Activated T-helper 9 cell treated with anti-CD3 and anti-CD28 coated beads, Interleukin-2, amount 50 U/mL, for 16 hours (primary cell): ENCODE measurements at places on chromosomes 11 and 22.

DNA sequence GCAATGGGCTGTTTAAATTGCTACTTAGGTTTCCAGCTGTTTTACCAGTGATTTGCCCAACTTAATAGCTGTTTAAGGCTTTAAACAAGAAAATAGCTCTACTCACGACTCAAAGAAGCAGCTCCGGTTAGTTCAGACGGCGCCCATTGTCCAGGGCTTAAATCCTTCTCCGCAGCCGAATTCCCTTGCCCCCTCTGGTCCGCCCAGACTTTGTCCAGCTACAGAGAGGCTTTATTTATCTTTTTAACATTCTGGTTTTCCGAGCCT is 20.9 kb upstream of the SCUBE1 start:
- DNase-seq, result no peak

- no peak for DNase-seq
Observed at GRCh38 chr11:116557282-116557681, 215.5 kb downstream of the BUD13 start.

DNA sequence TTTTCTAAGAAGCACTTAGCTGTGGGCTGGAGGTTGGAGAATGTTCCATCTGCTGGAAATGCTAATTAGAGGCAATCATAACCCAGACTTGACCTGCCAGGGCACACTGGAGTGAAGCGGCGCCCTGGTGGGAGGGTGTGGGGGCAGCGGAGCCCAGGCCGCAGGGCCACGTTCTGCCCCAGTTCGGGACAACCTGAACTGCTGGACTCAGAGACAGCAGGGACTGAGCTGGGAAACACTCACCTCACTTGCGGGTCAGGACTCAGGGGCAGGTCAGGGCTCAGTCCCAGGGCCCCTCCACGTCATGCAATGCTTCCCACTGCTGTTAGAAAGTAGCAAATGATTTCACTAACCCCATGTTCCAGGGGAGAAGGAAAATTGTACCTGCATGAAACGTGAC is 316.4 kb downstream of the NTM start:
- no peak for DNase-seq

DNA sequence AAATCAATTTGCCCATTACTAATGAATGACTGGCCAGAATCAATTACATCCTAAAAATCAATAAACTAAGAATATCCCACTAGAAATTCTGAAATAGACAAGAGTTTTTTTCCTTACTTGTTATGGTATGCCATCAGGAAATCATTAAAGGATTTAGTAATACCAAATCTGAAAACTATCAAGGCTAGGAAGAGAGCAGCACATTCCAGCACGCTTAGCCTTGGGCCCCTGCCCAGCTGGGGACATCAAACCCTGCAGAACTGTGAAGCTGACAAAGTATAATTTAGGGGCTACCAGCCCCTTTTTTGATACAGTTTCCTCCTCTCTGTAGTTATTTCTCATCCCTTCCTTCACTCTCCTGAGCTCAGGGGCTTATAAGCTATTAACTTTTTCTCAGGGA is 247.8 kb upstream of the ZC3H12C start:
- DNase-seq, result no peak

DNA sequence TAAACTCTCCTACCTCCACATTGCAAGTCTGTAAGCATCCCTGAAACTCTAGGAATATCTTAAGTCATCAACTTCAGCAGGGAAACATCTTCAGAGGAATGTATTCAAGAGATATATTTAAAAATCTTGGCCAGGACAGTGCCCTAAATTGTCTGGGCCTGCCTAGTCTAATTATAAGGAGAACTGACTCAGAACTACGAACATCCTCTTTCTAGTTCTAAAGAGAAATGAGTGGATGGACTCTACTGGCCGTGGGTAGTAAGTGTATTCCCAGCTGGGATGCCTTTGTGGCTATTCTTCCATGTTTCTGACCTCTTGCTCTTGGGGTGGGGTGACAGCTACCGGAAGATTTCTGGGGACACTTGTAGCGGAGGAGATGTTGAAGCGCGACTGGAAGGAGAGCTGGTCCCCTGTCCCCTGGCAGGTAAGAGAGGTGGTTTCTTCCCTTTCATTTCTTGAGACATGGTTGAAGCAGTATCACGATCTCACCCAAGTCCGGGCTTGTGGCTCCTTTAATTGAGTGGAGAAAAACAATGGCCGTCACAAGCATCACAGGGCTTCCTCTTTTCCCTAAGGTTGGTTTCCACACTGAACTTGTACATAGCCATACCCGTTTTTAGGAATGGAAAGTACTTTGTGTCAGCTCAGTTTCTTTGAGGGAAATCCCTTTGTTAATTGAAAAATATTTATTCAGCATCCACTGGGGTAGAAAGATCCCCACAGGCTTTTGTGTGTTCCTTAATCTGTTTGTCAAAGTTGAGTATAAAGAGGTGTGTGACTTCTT is 97.7 kb upstream of the SORL1-AS1 start:
- DNase-seq, result no peak

- DNase-seq, result no peak
Observed at GRCh38 chr11:68673306-68673945, 10.9 kb upstream of the GAL start.

DNA sequence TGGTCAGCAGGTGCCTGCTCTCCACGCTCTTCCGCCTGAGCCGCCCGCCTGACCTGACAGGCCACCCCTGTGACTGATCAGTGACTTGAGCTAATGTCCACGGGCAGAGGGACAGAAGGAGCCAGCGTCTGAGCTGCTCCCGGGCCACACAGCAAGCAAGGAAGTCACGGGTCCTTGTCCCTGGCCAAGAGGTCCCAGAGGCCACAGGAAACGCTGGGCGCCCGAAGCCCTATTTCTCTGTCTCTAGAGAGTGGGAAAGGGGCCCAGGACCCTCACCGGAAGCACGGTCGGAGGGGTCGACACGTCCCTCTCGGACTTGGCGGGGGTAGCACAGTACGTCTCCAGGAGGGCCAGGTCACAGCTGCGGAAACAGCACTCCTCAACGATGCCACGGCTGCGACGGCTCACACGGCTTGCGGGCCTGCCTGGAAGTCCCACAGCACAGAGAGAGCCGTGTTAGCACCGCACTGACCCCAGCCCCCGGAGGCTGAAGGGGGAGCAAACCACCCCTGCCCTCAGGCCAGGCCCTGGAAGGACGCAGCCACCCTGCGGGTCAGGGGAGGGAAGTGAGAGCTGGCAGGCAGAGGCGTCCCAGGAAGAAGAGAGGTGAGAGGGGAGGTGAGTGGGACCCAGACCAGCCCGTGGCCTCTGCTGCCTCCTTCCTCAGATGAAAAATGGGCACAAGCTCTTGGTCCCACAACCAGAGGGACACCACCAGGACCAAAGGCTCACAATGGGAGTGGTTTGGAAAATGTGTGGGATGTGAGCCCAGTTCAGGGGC is 5.8 kb downstream of the IGF2 start:
- DNase-seq, result no peak

DNA sequence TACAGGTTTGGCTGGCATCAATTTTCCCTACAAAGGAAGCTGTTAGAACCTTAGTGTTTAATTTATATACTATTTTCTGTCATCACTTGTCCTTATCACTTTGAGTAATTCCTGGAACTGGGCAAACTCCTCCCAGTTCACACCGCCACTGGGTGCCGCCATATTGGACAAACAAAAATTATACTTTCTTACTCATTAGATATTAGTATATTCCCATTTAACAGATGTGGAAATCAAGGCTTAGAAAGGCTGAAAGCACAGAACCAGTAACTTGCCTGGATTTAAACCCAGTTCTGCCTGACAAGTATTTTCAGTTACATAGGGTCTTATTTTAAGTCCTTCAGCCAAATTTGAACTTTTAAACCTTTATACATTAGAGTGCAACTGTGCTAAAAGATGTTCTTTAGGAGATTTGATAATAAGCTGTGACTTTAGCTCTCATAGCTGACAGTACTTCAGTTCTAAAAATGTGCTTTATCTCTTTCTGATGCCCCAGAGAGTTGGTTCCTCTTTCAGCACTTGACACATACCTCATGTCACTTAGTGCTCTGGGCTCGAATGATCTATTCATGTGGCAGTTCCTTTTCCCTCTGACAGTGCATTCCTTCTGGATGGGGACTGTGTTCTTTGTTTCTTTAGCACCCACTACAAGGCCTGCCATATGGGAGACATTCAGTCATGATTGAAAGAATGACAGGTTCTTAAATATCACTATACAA is 25.4 kb downstream of the COA4 start:
- no peak for DNase-seq

DNA sequence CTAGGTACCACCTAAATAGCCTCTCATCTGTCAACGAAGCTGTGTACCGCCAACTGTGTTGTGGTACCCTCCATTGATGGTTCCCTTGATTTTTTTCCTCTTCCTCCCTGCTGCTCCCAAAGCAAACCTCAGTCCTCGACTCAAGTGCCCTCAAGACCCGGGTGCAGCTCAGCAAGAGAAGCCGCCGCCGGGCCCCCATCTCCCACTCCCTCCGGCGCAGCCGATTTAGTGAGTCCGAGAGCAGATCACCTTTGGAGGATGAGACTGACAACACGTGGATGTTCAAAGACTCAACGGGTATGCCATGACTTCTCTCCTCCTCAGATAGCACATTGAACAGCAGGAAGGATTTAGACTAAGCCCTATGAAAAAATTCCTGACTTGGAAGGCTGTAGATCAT is 22.4 kb upstream of the CRYBB3 start:
- no peak for DNase-seq

- DNase-seq, result no peak
Observed at GRCh38 chr11:72100009-72100408, 3.1 kb downstream of the LAMTOR1 start.

DNA sequence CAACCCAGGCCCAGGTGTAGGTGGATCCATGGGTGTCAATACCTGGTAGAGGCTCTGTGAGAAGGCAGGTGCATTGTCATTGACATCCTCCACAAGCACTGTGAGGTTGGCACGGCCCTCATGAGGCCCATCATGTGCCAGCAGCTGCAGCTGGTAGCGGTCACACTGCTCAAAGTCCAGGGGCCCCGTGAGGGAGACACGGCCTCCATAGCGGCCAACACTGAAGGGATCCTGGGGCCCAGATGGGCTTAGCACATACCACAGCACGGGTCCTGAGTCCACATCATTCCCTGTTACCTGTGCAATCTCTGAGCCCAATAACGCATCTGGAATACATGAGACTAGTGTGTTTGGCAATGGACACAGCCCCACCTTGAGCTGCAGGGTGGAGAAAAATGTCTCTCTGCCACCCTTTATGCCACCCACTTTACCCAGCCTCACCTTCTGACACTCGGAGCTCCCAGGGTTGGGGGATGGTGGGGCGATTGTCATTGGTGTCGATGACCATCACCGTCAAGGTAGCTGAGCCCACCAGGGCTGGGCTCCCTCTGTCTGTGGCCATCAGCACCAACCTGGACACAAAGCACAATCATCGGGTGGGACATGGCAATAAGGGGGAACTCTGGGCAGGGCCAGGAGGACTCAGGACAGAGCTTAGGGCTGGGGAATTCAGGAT is 6.1 kb upstream of the TPP1 start:
- no peak for DNase-seq

DNA sequence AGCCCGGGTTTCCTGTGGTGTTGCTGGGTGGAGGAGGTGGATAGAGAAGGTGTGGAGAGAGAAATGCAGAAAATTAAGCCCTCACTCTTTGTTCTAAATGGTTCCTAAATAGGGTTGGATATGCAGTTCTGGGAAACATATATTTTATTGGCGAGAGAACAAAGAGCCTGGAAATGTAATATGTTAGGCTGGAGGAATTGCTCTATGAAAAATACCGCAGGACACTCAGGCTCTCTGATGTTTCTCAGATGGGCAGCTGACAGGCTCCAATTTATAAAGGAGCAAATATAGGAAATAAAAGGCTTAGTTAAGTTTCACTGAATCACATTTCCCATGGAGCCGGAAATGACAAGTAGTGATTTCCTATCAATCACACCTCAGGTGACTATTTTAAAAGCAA is 428.0 kb downstream of the TMEM135 start:
- no peak for DNase-seq

GRCh38 chr11:107408762-107409211 is 48.8 kb downstream of the CWF19L2 start:
- no peak for DNase-seq

GRCh38 chr11:18078909-18079308 is 27.0 kb downstream of the SAAL1 start:
- DNase-seq, result no peak

DNA sequence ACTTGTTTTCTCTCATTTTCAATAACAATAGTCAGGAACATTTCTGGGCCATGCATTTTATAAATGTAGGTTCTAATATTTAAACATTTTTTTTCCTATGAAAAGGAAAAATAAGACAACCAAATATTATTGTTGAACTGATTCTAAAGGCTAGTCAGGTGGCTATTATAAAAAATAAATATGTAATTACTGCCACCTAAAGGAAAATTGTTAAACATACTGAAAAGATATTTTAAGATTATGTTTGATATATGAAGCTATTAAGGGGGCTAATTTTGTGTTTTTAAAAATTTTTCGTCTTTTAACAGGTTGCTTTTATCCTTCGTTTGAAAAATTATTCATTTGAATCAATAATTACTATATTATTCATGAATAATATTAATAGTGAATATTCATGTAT is 62.2 kb upstream of the FDX1 start:
- no peak for DNase-seq

GRCh38 chr11:116257092-116257491 is 515.7 kb downstream of the BUD13 start:
- no peak for DNase-seq

DNA sequence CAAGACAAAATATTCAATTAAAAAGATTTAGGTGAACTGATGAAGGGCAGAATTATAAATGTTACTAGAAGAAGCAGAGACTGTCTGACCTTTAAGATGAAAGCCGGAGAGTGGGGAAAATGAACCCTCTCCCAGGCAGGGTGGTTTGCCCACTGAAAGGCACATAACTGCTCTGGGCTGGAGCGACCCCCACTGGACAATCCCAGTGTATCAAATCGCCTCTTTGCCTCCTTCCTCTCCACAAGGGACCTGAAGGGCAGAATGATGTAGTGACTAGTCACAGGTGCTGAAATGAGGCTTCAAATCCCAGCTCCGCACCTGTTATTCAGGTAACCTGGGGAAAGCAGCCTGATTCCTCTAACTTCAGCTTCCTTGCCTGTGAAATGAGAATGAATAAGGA is 69.0 kb downstream of the EFCAB6 start:
- DNase-seq, result no peak
